Stimulated activated CD4-positive, alpha-beta T cell treated with anti-CD3 and anti-CD28 coated beads, TNF-alpha, amount 100 ng/mL, for 1 hour (primary cell): ENCODE measurements at places on chromosomes 7 and 10.

GRCh38 chr7:36895192-36895591 is 170.9 kb upstream of the AOAH start:
- no peak for DNase-seq

GRCh38 chr10:43308515-43308914 is 41.6 kb upstream of the RASGEF1A start:
- DNase-seq: no peak

DNA sequence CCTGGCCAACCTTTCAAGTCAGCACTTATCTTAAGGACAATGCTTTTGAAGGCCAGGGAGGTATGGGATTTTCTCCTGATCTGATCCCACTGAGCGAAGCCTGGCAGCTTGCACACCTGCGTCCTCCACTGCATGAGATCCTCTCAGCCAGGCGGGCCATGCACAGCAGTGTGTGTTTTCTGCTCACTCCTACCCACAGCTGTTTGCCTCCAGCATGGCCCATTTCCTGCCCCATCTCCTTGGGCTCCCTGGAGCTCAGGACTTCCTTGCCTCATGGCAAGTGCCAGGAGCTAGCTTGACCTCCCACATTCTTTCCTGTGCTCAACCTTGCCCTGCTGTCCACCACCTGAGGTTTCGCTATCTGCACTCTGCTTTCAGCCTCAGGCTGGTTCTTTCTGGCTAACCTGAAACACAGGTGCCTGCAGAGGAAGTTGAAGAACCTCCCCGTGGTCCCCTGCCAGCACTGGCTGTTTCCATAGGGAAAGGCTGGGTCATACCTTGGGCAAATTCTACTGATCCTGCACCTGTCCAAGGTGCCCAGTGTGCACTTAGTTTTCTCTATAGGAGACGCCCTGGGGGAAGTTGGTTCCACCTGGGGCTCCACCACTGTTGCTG is 43.9 kb upstream of the EEPD1 start:
- DNase-seq: no peak

- DNase-seq: no peak
Observed at GRCh38 chr7:34939175-34939574, 98.1 kb downstream of the DPY19L1 start.

- DNase-seq: no peak
Observed at GRCh38 chr7:149369497-149369896, 91.4 kb downstream of the ZNF777 start.

- DNase-seq: no peak
Observed at GRCh38 chr10:58937423-58937822, 239.0 kb upstream of the PHYHIPL start.

DNA sequence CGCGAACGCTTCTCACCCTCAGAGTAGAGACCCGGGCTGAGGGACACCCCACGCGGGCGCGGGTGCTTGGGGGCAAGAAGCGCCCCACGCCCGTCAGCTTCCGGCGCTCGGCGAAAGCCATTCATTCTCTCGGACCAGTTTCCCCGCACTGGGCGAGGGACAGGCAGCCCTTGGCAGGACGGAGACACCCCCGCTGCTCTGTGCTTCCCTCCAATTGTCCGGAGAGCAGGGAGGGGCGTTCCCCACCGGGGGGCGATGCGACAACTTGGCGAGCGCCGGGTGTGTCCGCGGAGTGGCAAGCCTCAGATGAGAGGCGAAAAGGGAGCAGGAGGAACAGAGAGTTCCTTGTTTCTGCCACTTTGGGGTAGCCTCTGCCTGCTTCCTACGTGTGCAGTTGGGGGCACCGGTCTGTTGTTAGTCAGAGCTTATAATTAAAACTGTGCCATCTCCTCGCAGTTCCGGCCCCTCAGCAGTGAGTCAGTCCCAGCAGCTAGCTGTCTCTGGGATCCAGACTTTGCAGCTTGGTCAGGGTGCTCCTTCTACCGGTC is 1.7 kb downstream of the GPR158 start:
- no peak for DNase-seq

DNA sequence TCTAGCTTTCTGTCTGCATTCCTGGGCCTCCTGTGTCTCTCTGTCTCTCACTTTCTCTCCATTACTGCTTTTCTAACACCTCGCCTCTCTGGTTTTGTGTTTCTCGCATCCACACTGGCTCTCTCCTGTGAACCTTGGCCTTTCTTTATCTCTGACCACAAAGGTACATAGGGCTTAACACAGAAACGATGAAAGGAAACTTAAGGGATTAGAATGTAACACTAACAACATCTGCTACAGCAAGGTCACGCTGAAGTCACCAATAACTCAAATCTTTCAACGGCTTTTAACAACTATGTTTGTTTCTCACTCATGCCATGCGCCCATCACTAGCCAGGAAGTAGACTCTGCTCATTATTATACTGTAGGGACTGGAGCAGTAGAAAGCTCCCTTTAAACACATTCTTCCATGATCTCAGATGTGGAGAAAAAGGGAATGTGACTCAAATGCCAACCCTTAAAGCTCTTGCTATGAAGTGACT is 9.3 kb upstream of the OR6V1 start:
- no peak for DNase-seq

DNA sequence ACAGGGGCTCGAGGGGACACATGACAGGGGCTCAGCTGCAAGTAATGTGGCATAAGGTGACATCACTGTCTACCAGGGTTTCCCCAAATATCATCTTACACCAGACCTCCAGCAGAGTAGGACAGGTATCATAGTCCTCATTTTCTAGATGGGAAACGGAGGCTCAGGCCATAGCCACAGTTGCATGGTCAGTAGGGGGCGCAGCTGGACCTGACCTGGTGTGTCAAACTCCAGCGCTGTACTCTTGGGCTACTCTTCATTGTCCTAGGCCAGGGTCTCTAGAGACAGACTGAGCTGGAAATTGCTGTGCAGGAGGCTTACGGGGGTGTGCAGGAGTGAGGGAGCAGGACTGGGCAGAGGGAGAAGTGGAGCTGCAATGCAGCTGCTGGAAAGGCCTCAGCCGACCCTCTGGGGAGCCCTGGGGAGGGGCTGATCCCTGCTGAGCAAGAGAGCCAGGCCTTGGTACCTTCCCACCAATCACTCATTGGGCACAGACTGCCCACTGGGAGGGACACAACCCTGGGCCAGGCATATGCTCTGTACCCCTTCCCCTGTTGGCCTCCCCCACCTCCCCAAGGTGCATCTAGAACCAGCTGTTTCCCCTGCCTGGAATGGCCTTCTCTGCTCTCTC is 89.9 kb downstream of the CDH23 start:
- DNase-seq: peak; percentile 10
